ENCODE measurements at places on chromosomes 16 and 17.

GRCh38 chr16:57024894-57025680, 35.7 kb downstream of the NLRC5 start:
- DNase-seq, result no peak

DNA sequence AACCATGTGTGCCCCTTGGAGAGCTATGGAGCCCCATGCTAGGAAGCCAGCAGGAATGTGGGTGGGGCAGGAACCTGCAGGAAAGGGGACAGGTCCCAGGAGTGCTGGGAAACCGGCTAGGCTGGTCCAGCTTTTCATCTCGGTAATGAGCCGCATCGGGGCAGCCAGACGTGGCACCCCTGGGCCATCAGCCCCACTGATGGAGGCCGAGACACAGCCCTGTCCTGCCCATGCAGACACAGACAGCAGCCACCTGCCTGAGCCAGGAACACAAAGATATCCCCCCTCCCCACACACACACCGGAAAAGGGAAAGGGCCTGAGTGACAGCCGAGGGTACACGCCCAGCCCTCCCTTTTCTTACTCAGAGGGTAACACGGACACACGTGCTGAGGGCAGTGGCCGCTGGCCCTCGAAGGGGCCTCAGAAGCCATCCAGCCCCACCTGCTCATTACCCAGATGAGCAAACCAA, 18.1 kb downstream of the PPL start:
- DNase-seq, result no peak

DNA sequence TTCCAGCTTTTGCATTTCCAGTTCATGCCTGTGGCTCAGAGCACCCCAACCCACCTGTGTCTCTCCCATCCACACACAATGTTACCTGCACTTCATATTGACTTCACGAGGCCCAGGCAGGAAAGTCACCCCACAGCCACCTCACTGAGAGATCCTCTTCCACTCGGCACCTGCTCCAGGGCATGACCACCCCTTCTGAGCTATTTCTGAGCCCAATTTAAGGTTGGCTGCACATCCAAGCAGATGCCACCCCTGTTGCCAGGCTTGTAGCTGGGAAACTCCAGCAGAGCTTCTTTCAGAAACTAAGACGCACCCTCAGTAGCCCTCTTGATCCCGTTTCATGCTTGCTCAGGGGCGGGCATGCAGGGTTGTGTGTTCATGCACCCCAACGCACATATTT, 88.4 kb downstream of the SOCS1 start:
- DNase-seq, result no peak

DNA sequence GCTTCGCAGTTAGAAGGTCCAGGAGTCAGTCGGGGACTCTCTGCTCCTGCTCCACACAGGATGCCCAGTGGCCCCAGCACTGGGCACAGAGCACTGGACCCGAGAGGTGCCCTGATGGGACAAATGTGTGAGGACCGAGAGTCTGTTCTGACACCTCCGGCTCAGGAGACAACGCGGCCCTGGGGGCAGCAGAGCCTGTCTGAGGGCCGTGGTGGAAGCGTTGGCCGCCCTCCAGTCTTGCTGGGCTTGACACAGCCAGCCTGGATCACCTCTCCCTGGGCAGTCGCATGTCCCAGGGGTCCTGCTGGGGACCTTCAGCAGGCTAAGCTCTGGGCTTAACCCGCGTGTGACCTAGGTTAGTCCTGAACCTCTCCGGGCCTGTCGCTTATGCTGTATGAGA, 23.1 kb downstream of the LGALS9 start:
- DNase-seq, result no peak

DNA sequence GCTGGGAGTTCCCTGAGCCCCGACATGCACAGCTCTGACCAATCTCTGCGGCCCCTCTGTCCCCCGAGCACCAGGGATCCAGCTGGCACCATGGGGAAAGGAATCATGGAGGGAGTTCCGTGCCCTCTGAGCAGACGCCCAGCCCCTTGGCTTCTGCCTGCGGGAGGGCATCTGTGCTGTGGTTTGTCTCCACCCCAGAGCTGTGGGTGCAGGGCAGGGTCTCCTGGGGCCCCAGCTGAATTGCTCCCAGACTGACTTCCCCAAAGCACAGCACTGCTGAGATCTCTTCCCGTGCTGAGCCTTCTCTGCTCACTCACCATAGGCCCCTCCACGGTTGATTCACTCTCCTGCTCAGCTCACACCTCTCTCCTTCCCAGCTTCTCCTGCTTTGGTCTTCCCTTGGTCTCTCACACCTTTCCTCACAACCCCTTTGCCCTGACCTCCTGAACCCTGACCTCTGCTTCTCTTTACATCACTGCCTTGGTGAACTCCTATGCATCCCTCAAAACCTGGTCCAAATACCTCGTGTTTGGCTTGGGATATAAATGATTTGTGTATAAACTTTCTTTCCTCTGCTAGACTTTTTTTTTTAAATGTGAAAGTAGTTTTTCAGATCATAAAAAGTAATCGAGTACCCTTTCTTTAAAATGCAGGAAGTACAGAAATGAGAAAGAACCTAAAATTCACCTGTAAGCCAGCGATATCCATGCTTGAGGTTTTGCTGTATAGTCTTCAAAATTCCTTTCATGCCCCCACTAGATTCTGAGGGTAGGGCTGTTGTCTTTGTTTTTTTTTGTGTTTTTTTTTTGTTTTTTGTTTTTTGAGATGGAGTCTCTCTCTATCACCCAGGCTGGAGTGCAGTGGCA, 265.3 kb downstream of the SEC14L1 start:
- DNase-seq, result no peak

DNA sequence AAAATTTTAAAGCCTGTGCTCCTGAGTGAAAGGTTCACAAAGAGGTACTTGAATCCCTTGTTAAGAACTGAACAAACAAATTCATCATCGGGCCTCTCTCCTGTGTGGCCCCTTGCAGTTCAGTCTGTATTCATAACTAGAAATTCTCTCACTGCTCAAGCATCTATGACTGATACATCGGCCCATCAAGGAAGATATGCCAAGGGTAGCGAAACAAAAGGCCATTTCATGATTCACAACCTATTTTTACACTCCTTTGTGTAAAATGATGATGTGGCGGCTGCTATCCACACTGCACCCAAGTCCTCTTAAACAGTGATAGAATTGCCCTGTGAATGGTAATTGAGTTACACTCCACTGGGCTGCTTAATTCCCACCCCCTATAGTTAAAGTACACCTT, 204.6 kb downstream of the STX8 start:
- peak; percentile 76 for DNase-seq

DNA sequence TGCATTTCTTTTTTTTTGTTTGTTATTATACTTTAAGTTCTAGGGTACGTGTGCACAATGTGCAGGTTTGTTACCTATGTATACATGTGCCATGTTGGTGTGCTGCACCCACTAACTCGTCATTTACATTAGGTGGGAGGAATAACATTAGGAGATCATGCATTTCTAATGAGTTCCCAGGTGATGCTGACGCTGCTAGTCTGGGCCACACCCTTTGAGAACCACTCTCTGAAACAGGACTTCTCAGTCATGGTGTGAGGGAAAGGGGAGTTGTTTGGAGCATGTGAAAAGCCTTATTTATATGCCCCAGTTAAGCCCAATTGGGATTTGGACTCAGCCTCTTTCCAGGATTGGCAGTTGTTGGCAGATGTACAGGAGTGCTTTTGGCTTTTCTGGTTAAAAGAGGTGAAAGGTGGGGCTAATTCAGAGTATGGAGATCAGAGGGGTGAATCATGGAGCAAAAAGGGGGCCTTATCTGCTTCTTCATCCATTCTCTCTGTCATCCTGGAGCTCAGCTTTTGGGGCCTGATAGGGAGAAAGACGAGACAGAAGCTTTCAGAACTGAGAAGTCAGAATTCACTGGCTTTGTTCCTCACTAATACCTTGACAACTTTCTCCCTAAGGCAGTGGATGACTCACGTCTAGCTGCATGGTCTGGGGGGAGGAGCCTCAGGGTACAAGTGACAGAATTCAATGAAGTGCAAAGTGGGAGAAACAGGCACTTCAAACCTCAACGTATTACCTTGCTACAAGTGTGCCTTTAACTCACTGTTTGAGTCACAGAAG, 180.0 kb upstream of the CACNG3 start:
- DNase-seq, result no peak

- DNase-seq, result no peak
Measured at GRCh38 chr17:8900626-8901585, 33.4 kb upstream of the PIK3R6 start.

DNA sequence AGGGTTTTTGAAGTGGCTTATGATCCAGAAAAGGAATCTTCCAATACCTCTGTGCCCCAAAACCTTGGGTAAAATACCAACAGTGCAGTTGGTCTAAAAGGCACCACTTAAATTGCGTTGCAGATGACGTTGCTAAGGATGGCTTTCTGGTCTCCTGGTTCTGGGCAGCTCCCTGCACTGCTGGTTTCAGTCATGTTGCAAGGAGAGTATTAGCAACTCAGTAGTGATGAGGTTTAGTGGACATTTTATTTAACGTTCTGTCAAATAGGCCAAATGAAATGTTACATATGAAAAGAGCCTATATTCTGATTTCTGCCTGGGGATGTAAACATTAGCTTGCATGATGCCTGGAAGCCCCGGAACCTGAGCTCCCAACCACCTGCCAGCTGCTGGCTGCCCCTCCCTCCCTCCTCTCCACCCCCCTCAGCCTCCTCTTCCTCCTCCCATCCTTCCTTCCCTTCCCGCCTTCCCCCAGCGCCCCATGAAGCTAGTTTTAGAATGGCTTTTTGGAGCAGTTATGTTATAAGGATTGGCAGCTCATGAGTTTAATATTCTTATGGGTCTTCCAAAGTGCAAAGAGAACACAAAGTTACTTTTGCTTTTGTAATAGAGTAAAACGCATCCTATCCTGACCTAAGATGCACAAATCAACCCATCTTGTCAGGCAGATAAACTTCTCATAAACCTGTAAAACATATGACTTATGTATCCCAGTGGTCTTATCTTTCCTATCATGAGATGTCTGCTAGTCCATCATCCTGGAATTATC, 20.7 kb downstream of the CD7 start:
- no peak for DNase-seq

DNA sequence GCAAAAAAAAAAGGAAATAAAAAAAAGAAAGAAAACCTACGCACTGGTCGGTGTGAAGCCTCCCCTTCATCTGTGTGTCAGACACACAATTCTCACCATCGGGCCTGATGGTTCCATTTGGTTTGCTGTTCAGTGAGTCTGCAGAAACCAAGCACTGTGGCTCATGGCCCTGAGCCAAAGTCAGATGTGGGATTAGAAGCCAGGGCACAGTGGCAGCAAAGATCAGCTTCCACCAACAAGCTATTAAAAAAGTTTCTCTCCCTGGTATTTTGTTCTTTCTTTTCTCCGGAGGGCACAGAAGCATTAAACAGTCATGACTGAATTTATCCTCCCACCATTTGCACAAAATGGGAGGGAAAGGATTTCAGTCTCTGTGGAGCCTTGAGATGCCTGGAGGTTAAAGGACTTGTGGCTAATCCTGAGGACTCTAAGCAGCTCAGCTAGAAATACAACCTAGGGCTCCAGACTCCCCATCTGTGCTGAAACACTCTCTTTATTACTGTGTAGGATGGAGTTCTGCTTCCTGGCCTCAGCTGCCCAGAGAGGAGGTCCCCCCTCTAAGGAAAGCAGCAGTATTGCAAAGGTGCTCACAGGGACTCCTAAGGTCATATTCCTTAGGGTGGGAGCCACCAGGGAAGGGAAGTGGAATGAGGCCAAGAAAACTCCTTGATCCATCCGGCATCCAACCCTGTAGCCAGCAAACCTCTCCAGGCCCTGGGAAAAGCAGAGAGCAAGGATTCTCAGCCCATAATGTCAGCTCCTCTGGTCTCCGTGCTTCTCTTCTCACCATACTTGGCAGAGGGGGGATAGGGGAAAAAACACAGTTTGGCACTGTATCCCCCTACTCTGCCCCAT, 28.2 kb downstream of the SLC39A11 start:
- DNase-seq, result no peak

DNA sequence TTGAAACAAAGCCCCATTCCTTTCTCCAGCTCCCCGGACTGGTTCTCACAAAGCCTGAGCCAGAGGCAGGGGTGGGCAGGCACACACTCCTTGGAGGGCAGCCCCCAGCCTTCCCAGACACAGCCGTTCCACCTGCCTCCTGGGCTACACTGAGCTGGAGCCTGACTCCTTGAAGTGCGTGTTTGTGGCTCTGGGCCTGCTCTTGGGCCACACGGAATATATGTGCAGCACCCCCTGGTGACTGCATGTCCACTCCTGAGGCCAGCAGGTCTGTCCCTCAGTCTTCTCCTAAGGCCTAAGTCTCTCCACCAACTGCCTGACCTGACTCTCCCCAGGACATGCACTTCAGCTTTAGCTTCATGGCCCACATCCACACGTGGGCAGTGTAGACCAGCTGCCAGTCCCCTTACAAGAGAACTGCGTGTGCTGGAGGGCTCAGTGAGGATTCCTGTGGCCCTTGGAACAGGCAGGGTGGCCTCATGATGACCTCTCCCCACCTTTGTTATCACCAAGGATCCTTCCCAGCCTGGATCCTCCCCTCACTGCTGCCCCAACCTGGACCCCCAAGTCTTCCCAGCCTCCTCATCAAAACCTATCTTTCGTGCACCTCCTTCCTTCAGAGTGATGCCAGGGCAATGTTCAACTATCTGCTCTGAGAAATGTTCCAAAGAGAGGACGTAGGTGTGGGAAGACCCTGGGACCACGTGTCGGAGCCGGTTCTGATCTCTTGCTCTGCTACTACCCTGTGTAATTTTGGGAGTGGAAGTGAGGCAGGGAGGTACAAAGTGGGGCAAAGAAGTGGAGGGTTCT, 12.4 kb upstream of the SLC6A2 start:
- DNase-seq, result no peak

DNA sequence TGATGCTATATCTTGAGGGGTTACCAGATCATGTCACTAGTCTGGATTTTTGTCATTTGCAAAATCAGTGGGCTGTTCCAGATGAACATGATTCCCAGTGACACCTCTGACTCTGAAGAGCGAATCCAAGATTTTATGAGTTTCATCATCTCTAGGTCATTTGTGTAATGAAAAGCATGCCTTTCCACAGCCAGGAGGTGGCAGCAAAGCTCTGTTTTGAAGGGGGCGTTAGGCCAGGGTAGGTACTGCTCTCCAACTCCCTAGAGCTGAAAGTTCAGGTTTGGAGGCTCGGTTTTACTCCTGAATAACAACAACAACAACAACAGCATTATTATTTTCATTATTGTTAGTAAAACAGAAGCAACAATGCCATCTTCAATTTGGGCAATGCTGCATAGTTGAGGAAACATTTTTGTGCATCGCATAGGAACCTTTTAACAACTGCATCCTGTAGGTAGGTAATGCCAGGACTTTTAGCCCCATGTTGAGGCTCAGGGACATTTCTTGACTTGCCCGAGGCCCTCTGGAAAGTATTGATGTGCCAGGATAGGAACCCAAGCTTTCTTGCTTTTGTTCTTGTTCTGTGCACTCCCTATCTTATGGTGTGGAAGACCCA, 77.0 kb downstream of the MYH13 start:
- DNase-seq, result peak; percentile 57

Data from NCI-H226 (cell line).